Glomerular endothelial cell (primary cell): ENCODE measurements at places on chromosomes 2 and 18. TPM values are rescaled to one million over a fixed set of nuclear protein-coding genes. Genes with fewer than 3 reads are reported as not detected.

The DCDC2C gene
- not detected in 2 replicates for total RNA-seq

The GKN2 gene
- total RNA-seq: not detected in 2 replicates

The SIX3 gene
- not detected in 2 replicates for total RNA-seq

The CXCR1 gene
- not detected in 2 replicates for total RNA-seq

The OSBPL1A gene
- total RNA-seq: 15.3 and 18.7 TPM in 2 replicates

The MBD5 gene
- total RNA-seq: 12.1 and 20.8 TPM in 2 replicates

The MAP2 gene
- 8.8 and 12.9 TPM in 2 replicates for total RNA-seq

The SLC16A14 gene
- total RNA-seq: 1.1 and 3.1 TPM in 2 replicates

The UBE2F gene
- total RNA-seq: 93.0 and 99.7 TPM in 2 replicates

The TRIB2 gene
- 19.1 and 43.5 TPM in 2 replicates for total RNA-seq

The PSTPIP2 gene
- total RNA-seq: 6.9 and 8.9 TPM in 2 replicates

The EGR4 gene
- not detected in 2 replicates for total RNA-seq

The PLCD4 gene
- 0.05 and 0.93 TPM in 2 replicates for total RNA-seq

The HOXD12 gene
- not detected in 2 replicates for total RNA-seq

The CDH20 gene
- 0.24 TPM in 1 of 2 replicates, not detected in the other for total RNA-seq

The TMEM163 gene
- 1.6 and 3.2 TPM in 2 replicates for total RNA-seq

The TUBA3E gene
- total RNA-seq: not detected in 2 replicates

The KLHL41 gene
- total RNA-seq: 0.18 and 0.87 TPM in 2 replicates

The MYO1B gene
- total RNA-seq: 109 and 232 TPM in 2 replicates

The KLHL14 gene
- total RNA-seq: 0.47 and 0.48 TPM in 2 replicates

The TMEM247 gene
- total RNA-seq: not detected in 2 replicates

The RPL37A gene
- total RNA-seq: 1,125 and 1,716 TPM in 2 replicates

The SPIRE1 gene
- total RNA-seq: 23.0 and 24.9 TPM in 2 replicates

The PROKR1 gene
- not detected in 2 replicates for total RNA-seq

The LAMA1 gene
- total RNA-seq: 2.5 and 3.1 TPM in 2 replicates

The CCT7 gene
- 322 and 334 TPM in 2 replicates for total RNA-seq

The TUBA4B gene
- not detected in 2 replicates for total RNA-seq

The PROM2 gene
- 0.99 and 4.8 TPM in 2 replicates for total RNA-seq

The CPO gene
- total RNA-seq: 0.48 TPM in 1 of 2 replicates, not detected in the other

The IL36B gene
- total RNA-seq: not detected in 2 replicates

The CCDC148 gene
- total RNA-seq: 0.35 and 1.2 TPM in 2 replicates

The TEX44 gene
- total RNA-seq: not detected in 2 replicates
